GM04504 (cell line): ENCODE measurements at places on chromosomes 16 and 17.

DNA sequence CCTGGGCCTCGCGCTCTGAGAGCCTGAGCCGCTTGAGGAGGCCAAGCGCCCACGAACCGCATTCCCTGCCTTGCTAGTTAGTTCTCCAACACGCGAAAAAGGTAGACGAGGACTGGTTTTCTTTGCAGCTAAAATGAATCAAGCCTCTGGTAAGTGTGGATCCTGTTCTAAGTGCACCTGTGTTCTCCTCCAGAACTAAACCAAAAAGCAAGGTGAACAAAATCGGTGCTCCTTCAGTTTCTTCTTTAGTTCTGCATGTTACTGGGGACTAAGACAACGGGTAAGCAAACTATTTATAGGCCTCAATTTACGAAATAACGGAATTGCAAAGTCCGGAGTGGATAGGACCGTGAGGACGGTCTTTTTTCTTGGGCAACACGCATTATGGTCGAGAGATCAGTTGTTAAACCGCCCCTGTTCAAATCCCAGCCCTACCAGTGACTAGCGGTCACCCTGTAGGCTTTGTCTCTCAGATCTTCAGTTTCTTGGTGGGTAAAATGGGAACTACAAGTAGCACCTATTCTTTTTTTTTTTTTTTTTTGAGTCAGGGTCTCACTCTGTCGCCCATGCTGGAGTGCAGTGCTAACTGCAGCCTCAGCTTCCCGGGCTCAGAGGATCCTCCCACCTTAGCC lies 993 bp upstream of the ANKRD11 start:
- DNase-seq: no peak

GRCh38 chr16:66261826-66262225 lies 104.7 kb upstream of the CDH5 start:
- no peak for DNase-seq

GRCh38 chr17:11559601-11560000 lies 38.7 kb upstream of the DNAH9 start:
- DNase-seq: no peak

DNA sequence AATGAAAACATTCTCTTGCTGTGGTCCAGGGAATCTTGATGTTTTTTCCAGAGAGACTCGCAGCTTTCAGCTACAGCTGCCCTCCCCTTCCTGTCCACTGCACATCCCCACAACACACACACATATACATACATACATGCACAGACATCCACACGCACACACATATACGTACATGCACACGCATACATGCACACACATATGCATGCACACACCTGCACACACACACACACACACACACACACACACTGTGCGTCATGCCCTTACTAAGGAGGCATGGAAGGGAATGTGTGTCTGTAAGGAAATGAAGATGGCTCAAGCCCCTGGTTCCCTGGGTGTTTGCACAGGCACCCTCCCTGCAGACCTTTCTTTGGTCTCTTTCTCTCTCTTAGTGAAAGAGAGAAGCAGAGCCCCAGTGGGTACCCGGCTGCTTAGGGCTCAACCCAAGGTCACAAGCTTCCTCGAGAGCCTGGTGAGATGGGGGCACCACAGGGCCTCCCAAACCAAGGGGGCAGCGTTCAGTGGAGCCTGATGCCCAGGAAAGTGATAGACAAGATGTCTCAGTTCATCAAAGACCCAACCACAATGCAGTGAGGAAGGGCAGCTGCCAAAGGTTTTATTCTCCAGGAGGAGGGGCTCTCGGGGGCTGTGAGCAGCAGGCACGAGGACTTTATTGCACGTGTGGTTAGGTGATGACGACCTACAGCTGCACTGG lies 33.3 kb downstream of the TNFRSF13B start:
- no peak for DNase-seq

DNA sequence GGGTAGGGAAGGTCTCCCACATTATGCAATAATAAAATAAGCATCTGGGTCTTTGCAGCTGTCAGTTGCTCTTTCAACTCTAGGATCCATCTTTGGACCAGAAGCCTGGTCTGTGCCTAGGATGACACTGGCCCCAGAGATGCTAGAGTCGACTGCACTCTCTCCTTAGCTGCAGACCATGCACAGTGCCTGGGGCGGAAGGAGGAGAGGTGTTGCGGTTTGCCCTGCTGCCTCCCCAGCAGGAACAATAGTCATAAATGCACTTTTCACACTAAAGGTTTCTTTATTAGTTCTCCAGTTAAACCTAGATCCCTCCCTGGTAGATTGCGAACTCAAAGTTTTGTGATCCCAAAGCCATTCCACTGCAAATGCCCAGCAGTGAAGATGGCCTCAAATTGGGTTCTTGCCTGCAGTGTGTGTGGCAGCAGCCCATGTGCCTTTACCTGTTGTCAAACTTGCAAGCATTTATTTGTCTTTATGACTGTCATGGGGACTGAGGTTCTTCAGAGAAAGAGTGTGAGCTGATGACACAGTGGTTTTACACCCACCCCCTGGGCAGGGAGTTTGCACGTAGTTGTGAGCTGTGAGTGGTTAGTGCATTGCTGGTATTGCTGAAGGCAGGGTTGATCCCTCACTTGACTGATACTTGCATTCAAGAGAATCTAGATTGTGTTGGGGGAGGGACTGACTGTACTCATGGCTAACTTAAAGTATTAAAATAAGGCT lies 10.3 kb downstream of the ATXN1L start:
- DNase-seq: no peak

- DNase-seq: no peak
Measured at GRCh38 chr17:32992321-32993033, 830 bp downstream of the SPACA3 start.

DNA sequence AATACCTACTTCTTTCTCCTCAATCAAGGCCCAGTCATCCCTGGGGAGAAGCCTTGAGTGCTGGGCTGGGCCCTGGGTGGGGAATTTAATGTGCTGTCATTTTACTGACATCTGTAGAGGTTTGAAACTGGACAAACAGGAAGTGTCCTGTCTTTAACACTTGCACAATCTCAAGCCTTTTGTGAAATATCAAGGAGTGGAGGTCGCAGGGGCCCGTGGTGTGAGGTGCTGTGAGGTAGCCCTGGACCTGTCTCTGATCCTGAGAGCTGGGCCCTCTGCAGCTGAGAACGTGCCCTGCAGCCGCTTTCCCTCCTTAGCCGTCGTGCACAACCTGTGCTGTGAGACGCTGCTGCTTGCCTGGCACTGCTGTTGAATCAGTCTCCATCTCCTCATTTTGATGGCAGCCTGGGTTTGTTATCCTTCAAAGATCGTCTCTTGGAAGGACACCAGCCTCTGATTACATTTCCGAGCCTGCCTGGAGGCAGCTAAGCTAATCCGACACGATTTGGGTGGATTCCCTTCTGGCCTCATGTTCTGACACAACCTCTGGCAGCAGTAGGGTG lies 29.9 kb downstream of the SMARCE1 start:
- no peak for DNase-seq

DNA sequence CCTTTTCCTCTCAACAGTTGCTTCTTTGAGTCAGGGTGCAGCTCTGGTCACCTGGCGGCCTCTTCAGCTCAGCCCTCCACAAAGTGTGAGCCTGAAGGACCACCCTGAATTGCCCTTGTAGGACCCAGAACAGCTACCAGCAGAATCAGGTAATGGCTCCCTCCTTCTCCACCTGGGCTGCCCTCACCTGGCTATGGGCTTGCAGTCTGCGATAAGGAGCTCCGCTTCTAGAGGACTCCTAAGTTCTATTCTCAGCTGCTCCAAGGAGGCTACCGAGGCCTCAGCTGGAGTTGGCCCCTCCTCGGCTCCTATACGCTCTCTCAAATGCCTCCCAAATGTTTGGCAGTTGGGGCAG lies 13.4 kb downstream of the SMIM5 start:
- DNase-seq: no peak

DNA sequence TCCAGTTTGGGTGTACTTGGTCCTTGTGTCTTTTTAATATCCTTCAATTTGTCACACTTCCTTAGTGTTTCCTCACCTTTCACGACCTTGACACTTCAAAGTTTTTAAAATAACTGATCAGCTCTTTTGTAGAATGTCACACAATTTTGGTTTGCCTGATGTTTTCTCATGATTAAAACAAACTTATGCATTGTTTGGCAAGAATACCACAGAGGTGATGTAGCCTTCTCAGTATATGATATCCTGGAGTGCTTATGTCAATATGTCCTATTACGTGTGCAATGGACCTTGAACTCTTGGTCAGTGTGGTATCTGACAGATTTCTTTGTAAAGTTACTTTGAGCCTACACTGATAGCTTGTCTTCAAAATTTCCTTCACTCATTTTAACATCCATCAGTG lies 297.4 kb downstream of the CNTNAP4 start:
- no peak for DNase-seq
